Suprapubic skin (tissue), 4 donors: ENCODE measurements at places on chromosomes 5 and 9. TPM values are rescaled to one million over a fixed set of nuclear protein-coding genes. Genes with fewer than 3 reads are reported as not detected.

Gene TNFSF8
- 1.6 TPM for total RNA-seq

Gene GRM6
- 0.08 TPM for total RNA-seq

Gene ARID3C
- total RNA-seq = 0.34 TPM

Gene CCDC180
- total RNA-seq = 2.8 TPM

Gene SLC34A3
- total RNA-seq = not detected

Gene FOXD1
- 0.26 TPM for total RNA-seq

Gene THBS4
- 1.1 TPM for total RNA-seq

Gene ZDHHC11B
- 9.3 TPM for total RNA-seq

Gene TERT
- total RNA-seq = not detected

Gene STK32A
- total RNA-seq = 8.8 TPM

Gene NFIB
- total RNA-seq = 204 TPM

Gene OBP2B
- 2.6 TPM for total RNA-seq

Gene LAMC3
- total RNA-seq = 5.0 TPM

Gene RANBP3L
- 1.7 TPM for total RNA-seq

Gene LPCAT1
- total RNA-seq = 21.0 TPM

Gene PIK3R1
- 129 TPM for total RNA-seq

Gene KCNV2
- total RNA-seq = not detected

Gene C9orf72
- total RNA-seq = 13.2 TPM

Gene SLF1
- total RNA-seq = 3.8 TPM

Gene ITGA1
- 8.6 TPM for total RNA-seq

Gene FAM153A
- 8.2 TPM for total RNA-seq

Gene HTR1A
- total RNA-seq = not detected

Gene LECT2
- not detected for total RNA-seq

Gene IRF1
- 24.1 TPM for total RNA-seq

Gene SLC22A5
- total RNA-seq = 36.6 TPM

Gene SLC44A1
- total RNA-seq = 56.1 TPM

Gene FOXD4L3
- not detected for total RNA-seq

Gene HRCT1
- 5.8 TPM for total RNA-seq

Gene TMEM267
- total RNA-seq = 4.8 TPM

Gene DMGDH
- 2.8 TPM for total RNA-seq

Gene FUT7
- total RNA-seq = not detected

Gene PPP1R26
- total RNA-seq = 10.6 TPM

Gene TAS2R1
- not detected for total RNA-seq

Gene PCDHGA1
- total RNA-seq = 0.34 TPM

Gene SOWAHA
- total RNA-seq = 0.23 TPM

Gene PRRC1
- total RNA-seq = 46.3 TPM

Gene PTGER4
- 44.7 TPM for total RNA-seq

Gene LHX6
- total RNA-seq = 3.3 TPM

Gene HAVCR2
- total RNA-seq = 4.5 TPM

Gene MEIKIN
- total RNA-seq = not detected

Gene POLE3
- total RNA-seq = 32.6 TPM

Gene QRFP
- not detected for total RNA-seq

Gene DMAC1
- 13.1 TPM for total RNA-seq

Gene SLC46A2
- total RNA-seq = 65.2 TPM

Gene SLCO6A1
- total RNA-seq = not detected

Gene ASPN
- 13.3 TPM for total RNA-seq

Gene S1PR3
- total RNA-seq = 4.3 TPM

Gene AMBP
- total RNA-seq = 3.6 TPM

Gene DHFR
- total RNA-seq = 6.8 TPM

Gene SPATA31C1
- total RNA-seq = not detected

Gene CCDC69
- total RNA-seq = 11.5 TPM

Gene LMX1B
- total RNA-seq = 7.8 TPM

Gene TMC1
- not detected for total RNA-seq

Gene SLC28A3
- 7.1 TPM for total RNA-seq

Gene ANKRD34B
- total RNA-seq = not detected

Gene ADGRD2
- not detected for total RNA-seq

Gene NTNG2
- 0.80 TPM for total RNA-seq
